ENCODE measurements at places on chromosomes 1 and 21. TPM values are rescaled to one million over a fixed set of nuclear protein-coding genes. Genes with fewer than 3 reads are reported as not detected.

KCNA2 gene
- total RNA-seq = 2.4 TPM

SRRM1 gene
- 191 TPM for total RNA-seq

SESN2 gene
- total RNA-seq = 14.2 TPM

CD1E gene
- not detected for total RNA-seq

LCE1C gene
- not detected for total RNA-seq

OR2G6 gene
- total RNA-seq = not detected

DDAH1 gene
- not detected for total RNA-seq

TAS1R1 gene
- total RNA-seq = not detected

GUCA2B gene
- not detected for total RNA-seq

SPRR1A gene
- not detected for total RNA-seq

OXCT2 gene
- 0.82 TPM for total RNA-seq

ODR4 gene
- total RNA-seq = 10.7 TPM

EXTL1 gene
- total RNA-seq = not detected

PATJ gene
- 6.8 TPM for total RNA-seq

UTS2 gene
- 0.82 TPM for total RNA-seq

GJB5 gene
- not detected for total RNA-seq

DDR2 gene
- total RNA-seq = 0.18 TPM

KCNK2 gene
- not detected for total RNA-seq

CFAP74 gene
- total RNA-seq = not detected

RHBDL2 gene
- total RNA-seq = not detected

RHOU gene
- total RNA-seq = 4.5 TPM

SPATC1L gene
- total RNA-seq = 4.8 TPM

FMO1 gene
- not detected for total RNA-seq

FUBP1 gene
- total RNA-seq = 220 TPM

CCDC24 gene
- 1.5 TPM for total RNA-seq

TNNT2 gene
- not detected for total RNA-seq

CCDC28B gene
- 43.3 TPM for total RNA-seq
